ENCODE measurements at places on chromosomes 4 and X.

DNA sequence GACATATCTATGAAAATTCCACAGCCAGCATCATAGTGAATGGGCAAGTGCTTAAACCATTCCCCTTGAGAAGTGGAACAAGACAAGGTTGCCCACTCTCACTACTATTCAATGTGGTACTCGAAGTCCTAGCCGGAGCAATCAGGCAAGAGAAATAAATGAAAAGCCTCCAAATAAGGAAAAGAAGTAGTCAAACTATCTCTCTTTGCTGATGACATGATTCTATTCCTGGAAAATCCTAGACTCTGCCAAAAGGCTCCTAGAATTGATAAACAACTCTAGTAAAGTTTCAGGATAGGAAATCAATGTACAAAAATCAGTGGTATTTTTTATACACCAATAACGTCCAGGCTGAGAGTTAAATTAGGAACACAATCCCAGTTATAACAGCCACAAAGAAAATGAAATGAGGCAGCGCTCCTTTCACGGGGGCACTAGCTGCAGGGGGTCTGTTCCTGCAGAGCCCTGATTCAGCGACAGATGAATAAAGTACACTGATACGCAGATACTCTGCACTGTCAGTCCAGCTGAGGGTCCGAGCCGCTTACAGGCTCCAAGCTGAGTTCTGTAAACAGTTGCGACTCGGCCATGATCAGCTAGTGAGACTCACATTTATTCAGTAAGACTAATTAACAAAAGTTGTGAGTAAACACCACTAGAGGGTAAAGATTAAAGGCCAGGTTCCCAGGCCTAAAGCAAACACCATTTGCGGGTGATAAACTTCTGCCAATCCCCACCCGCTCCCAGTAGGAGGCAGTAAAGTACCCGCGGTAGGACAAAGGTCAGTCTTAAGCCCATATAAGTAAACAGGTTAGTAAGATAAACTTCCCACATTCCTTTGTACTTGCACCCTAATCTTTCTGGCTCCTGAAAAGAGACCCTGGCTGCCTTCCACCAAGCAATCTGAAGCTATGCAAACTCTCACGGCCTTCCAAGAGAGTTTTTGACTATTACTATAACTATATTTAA is 290.6 kb upstream of the GRID2 start:
- no peak for DNase-seq

DNA sequence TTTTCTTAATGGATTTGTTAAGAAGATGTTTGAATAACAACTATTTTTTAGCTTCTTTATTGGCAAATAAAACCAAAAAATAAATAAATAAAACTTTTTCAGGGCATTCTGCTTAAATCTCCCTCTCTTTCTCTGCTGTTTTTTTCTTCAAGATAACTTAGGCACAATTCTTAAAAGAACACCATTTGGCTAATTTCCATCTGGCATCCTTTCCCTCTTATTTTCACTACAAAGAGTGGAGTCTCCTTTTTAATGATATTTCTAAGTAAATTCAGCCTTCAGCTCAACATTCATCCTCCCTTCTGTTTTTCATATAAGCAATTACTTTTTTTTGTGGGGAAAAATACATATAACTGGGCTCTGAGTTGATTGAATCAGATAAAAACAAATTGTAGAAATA is 88.1 kb downstream of the PCDH7 start:
- DNase-seq = no peak

DNA sequence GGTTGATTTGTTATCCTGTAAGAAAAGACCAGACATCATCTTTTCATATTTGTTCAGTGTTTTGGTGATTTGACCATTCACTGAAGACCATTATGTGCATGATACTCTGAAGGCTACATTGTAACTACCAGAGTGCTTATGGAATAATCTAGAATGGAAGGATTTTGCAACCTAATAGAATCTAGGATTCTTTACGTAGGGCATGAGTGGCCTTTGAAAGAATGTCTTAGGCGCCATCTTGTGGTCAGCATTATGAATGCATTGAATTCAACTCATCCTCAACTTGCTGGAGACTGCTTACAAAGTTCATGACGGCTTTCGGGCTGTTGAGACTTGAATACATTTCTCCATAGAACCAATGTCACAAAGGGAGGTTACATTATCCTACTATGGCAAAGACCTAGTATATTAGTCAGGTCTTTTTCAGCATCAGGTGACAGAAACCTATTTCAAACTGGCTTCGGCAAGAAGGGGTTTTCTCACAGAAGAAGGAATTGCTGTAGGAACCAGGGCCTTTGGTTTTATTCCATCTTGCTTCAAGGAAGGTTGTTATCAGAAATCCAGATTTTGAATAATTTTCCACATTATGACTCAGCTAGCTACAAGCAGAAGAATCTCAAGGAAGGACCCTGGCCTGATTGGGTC is 104.1 kb downstream of the GPAT3 start:
- peak; percentile 55 for DNase-seq

- DNase-seq = no peak
These were observed 49.1 kb upstream of the FBXW7 start for GRCh38 chr4:152585023-152585441.

DNA sequence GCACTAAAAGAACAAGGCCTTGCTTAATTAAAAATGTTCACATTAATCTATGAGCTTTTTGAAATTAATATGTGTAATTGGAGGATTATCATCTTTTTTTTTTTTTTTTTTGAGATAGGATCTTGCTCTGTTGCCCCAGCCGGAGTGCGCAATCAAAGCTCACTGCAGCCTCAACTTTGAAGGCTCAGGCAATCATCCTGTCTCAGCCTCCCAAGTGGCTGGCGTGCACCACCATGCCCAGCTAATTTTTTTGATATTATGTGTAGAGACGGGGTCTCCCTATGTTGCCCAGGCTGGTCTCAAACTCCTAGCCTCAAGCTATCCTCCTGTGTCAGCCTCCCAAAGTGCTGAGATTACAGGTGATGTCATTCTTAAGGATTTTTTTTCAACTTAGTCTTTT is 20.0 kb downstream of the PRPS1 start:
- DNase-seq = no peak

Data from RCC 7860 (cell line).